ENCODE measurements at places on chromosomes 1 and 21.

DNA sequence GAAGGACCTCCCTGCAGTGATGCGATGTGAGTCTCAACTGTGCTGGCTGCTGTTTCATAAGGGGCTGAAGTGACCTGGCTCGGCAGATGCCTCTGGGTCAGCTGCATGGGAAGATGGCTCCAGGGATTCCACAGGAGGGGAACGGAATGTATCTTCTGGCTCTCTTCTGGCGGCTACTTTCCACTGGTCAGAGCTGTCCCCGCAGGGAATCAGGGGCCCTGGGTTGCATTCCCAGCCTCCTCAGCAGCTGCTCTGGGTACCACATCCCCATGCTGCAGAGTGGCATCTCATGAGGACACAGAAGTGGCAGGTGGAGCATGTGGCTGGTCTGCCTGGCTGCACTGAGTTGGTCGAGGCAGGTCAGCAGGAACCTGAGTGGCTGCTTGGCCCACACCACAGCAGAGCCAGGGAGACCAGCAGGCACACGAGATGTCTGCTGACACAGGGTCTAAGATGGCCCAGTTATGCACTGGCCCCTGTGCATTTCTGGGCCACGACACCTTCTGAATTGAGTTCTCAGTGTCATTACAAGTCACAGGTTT, 42.8 kb downstream of the POFUT2 start:
- DNase-seq: no peak

GRCh38 chr1:97812076-97812475, 108.8 kb downstream of the DPYD start:
- no peak for DNase-seq

- no peak for DNase-seq
Measured at GRCh38 chr1:18970762-18971161, 14.3 kb upstream of the IFFO2 start.

DNA sequence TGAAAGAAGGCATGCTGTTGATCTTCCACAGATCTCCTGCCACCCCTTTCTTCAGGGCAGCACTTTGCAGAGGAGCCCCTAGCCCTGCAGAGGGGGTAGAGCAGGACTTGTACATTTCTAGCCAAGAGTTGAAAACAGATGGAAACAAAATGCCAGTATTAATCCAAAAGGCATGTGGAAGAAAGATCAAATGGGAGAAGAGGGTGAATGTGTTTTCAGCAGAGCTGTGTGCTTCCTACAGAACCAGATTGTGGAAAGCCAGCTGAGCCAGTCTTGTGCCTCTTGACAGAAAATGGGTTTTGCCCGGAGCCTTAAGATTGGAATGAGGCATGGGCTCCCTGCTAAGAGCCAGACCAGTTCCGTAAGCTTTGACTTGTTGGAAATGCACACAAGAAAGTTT, 105.2 kb upstream of the TSPAN2 start:
- no peak for DNase-seq

DNA sequence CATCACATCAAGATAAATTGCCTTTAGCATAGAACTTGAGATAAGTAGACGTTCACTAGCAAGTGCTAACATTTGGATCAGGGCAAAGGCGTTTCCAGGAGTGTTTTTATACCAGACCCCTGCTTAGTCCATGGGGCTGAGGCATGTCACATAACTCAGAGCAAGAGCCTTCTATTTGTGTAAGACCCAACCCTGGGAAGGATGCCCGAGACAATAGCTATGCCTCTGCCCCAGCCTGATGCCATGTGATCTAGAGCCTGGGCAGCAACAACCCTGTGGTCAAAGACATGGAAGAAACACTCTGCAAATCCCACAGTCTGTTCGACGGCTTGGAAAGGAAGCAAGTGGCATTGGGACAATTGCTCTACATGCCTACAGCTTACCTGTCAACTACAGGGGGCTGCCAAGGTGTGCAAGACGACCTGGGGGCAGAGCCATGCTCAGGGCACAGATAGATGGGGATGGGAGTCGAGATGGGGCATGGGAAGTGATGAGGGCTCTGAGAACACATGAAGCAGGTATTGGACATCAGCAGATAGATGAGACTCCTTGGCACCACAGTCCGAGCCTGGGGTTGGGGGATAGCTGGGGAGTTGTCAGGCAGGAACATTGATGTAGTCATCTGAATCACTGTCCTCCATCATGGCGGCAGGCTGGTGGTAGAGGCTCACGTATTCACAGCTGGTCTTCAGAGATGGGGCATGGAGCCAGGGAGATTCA, 7.3 kb downstream of the IL24 start:
- DNase-seq: no peak

GRCh38 chr21:44902268-44903049, 18.2 kb downstream of the ITGB2 start:
- DNase-seq: peak; percentile 37

DNA sequence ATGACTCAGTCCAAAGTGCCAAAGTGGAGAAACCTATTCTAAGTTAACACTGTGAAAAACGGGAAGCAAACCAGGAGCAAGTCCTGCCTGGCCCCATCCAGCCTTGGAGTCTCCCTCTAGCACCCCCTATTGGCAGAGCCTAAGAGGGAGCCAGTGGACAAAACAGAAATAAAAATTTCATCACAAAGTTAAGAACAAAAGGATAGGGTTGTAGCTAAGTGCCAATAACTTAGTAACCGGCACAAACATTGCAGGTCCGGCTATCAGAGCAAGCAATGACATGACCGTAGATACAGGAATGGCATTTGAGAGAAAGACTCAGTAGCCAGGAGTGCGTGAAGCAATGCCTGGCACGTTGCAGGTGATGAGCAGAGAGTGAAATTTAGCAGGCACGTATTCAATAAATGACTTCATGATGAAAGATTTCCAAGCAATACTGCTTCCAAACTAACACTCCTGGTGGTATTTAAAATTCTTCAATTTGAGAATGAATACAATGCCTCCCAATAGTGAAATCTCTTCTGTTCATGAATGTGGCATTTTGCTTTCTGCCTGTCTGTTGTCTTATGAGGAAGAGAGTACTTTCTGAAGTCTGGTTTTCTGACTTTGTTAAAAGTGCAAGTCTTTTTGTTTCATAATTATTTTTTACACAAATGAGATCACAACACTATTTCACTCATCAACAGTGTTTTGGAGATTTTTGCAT, 391.0 kb downstream of the OMA1 start:
- no peak for DNase-seq

GRCh38 chr1:199549421-199549820, 478.1 kb upstream of the NR5A2 start:
- DNase-seq: no peak

- DNase-seq: no peak
Measured at GRCh38 chr1:172041742-172042141, 200.4 kb downstream of the DNM3 start.

DNA sequence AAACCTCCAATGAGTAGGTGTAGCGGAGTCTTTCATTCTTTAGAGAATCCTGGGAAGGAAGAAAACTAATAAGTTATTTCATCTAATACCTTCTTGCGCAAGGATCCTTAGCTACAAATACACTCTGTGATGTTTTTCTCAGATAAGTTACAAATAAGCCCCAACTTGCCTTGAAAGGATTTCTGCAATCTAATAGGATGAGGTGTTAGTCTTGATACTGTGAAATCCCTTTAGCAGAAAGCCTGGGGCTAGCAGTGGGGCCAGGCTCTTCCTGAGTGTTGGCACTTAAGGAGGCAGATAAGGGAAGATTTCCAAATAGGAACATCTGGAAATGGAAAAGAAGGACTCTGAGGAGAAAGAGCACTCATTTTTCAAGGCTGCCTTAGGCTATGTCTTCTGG, 168.0 kb upstream of the DAB1 start:
- no peak for DNase-seq

DNA sequence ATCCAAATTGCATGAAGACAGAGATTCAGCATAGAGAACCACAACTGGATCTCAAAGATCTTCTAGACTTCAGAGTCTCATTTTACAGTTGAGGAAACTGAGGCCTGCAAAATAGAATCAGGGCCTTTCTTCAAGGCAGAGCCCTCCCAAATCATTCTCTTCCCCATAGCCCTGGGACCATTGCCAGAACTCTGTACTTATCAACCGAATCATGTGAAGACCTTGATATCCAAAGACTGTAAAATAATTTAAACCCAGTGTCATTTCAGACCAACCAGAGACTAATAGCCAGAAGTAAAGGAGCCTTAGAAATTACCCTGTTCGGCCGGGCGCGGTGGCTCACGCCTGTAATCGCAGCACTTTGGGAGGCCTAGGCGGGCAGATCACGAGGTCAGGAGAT, 90.1 kb downstream of the DTL start:
- DNase-seq: no peak

GRCh38 chr1:40774266-40774998, 9.2 kb upstream of the KCNQ4 start:
- DNase-seq: peak; percentile 56

DNA sequence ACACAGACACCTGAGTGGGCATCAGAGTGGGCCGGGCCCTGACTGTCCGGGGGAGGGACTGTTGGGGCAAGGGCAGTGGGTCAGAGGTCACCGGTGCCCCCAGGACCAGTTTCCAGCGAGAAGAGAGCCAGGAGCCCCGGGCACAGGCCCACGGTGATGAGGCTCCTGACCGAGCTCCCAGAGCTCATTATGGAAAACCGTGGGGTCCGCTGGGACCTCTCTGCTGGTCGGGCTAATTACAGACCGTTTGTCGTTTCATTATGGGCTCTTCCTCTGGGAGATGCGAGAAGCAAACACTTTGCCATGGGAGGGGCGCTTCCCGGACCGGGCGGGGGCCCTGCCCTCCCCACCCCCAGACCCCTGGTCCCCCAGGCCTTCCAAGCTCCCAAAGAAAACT, 12.0 kb upstream of the TTLL10 start:
- DNase-seq: no peak

DNA sequence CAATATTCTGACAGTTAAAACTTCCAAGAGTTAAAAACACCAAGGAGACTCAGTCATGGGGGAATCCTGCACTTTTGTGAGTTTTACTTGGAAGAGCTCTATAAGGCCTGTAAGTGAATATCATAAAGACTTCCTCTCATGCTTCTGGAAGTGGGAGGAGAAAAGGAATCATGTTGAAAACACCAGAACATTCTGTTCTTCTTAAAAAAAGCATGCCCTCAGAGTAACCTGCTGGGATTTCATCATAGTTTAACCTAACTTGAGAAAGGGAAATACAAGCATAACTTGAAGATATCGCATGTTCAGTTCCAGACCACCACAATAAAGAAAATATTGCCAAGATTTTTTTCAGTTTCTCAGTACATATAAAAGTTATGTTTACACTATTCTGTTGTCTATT, 51.9 kb downstream of the COL11A1 start:
- DNase-seq: no peak

GRCh38 chr1:78649628-78650027, at the start of gene IFI44:
Gene IFI44 (plus strand): TSS chr1:78649831. CDS start chr1:78650196, 365 bp downstream.
- DNase-seq: peak; percentile 76

GRCh38 chr1:26608895-26609294, 79.3 kb downstream of the RPS6KA1 start:
- no peak for DNase-seq

GRCh38 chr21:27258742-27259448, 292.0 kb upstream of the ADAMTS5 start:
- DNase-seq: no peak

GRCh38 chr1:14871218-14871970, 272.9 kb downstream of the KAZN start:
- DNase-seq: no peak

DNA sequence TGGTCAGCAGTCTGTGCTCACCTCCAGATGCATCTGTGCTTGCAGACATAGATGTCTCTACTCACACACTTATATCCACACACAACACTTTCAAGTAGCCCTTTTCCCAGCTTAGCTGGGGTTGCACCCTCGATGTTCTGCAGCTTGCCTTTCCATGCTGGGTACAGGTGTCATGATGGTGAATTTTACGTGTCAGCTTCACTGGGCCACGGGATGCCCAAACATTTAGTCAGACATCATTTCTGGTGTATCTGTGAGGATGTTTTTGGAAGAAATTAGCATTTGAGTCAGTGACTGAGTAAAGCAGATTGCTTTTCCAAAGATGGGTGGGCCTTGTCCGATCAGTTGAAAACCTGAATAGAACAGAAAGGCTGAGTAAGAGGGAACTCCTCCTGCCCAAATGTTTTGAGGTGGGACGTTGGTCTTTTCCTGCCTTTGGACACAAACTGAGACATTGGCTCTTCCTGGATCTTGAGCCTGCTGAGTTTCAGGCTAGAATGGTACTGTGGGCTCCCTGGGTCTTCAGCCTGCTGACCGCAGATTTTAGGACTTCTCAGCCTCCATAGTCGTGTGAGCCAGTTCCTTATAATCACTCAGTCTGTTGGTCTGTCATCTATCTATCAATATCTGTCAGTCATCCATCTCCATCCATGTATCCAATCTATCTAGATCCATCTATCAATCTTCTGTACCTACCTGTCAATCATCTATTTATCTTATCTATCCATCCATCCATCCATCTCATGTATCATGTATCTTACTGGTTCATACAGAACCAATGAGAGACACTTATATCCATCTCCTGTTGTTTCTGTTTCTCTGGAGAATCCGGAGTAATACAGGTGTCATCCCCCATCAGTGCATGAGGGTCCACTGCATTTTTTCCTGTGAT, 12.7 kb upstream of the OBSCN start:
- no peak for DNase-seq

- DNase-seq: no peak
Measured at GRCh38 chr21:33897739-33898138, 17.9 kb downstream of the ATP5PO start.

GRCh38 chr1:29470087-29470787, 233.9 kb downstream of the PTPRU start:
- peak; percentile 17 for DNase-seq

- DNase-seq: no peak
Measured at GRCh38 chr1:89974696-89975470, 20.0 kb upstream of the ZNF326 start.

- DNase-seq: no peak
Measured at GRCh38 chr1:45059829-45060228, 47.8 kb downstream of the UROD start.

GRCh38 chr1:160362168-160362957, 4.5 kb upstream of the NHLH1 start:
- DNase-seq: no peak

- DNase-seq: no peak
Measured at GRCh38 chr1:160093624-160094290, 4.7 kb downstream of the IGSF8 start.

DNA sequence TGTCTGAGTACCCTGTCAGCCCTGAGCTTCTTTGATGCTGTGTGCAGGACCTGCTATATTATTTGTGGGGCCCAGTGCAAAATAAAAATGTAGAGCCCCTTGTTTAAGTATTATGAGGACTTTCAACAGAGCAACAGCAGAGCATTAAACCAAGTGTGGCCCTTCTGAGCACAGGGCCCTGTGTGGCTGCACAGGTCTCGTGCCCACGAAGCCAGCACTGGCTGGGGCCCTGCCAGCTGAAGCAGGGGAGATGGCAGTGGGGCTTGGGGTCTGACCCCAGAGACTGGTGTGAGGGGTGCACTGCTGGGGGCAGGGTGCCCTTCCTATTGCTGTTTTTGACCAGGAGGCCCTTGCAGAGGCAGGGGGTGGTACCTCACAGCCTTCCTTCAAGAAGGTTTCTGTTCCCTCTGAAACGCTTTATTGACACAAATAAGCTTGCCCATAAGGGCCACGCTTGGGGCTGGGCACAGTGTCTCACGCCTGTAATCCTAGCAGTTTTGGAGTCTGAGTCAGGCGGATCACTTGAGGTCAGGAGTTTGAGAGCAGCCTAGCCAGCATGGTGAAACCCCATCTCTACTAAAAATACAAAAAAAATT, 2.2 kb upstream of the SEMA4A start:
- no peak for DNase-seq
